Muscle of back (tissue), 13 donors: ENCODE measurements at places on chromosomes 6 and 20.

- no peak for DNase-seq
Observed at GRCh38 chr6:136158387-136158821, 91.7 kb downstream of the MTFR2 start.

GRCh38 chr6:85460921-85461797, 11.3 kb downstream of the NT5E start:
- DNase-seq = no peak

- DNase-seq = no peak
Observed at GRCh38 chr6:156651486-156651885, 125.7 kb upstream of the ARID1B start.

- DNase-seq = no peak
Observed at GRCh38 chr6:128763599-128764300, 119.2 kb upstream of the LAMA2 start.

DNA sequence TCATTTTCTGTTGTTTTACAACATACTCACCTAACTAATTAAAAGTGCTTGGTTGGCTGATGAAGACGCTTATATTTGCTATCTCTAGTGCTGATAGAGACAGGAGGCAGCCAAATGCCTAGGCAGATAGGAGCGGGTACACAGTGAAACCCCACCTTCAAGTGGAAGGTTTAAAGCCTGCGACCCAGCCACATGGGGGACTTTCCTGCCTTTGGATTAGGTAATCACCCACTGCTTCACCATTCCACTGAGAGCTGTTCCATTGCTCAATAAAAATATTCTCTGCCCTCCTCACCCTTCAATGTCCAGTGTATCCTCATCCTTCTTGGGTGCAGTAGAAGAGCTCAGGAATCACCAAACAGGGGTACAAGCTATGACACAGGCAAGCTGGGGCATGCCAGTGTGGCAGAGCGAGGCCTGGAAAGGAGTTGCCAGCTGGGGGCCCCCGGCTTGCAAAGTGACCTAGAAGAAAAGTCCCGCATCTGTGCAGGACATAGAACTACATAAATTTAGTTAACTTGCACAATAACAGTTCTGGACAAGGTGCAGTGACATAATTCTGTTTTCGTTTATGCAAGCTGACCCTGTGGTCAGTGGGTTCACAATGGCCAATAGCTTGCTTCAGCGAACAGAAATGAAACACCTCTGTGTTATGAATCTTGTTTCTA, 112.0 kb upstream of the MLIP start:
- no peak for DNase-seq
